ENCODE measurements at places on chromosomes 3 and 15.

DNA sequence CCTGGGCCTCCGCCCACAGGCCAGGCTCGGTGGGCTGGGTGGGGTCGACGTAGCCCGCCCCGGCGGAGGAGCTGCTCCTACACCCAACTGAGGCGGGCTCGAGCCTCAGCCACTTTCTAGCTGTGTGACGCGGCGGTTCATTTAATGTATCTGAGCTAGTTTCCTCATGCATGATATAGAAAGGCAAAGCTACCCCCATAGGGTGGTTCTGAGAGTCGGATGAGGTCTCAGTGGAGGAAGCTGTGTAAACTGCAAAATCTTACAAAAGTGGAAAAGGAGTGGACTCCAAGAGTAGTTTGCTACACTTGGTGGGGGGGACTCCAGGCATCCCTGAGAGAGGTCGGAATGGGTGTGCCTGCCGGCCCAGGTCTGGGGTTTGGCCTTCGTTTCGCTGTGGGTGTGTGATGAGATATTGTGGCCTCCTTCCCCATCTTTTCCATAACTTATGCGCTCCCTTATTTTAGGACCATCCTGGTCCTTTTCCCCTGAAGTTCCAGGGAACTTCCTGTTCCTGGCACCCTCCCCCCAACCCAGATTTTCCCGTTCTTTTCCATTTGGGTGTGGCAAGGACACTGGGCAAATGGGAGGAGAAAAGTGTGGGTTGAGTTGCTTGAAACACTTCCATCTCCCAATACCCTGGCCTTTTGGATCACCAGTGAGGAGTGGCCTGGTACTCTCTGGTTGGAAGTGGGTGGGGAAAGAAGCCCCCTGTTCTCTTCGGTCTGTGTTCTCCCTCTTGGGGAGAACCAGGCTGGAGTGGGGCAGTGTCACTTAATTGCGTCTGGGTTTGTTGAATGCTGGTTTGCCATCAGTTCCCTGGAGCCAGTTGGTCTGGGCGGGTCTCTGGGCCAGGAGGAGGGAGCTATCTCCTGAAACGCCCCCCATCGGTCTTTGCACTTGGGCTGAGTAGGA is 1.1 kb downstream of the PDIA5 start:
- no peak for DNase-seq

- no peak for DNase-seq
Measured at GRCh38 chr3:76765511-76765910, 274.4 kb upstream of the ROBO2 start.

GRCh38 chr3:877001-877400 is 215.8 kb upstream of the CNTN6 start:
- no peak for DNase-seq

GRCh38 chr15:84747416-84748273 is 747 bp upstream of the ZNF592 start:
- DNase-seq, result peak; percentile 45

- DNase-seq, result no peak
Measured at GRCh38 chr15:48680841-48681240, 35.3 kb upstream of the FBN1 start.

Data from stimulated activated CD4-positive, alpha-beta T cell treated with anti-CD3 and anti-CD28 coated beads, Interleukin-12 subunit alpha, Interleukin-12 subunit beta, amount 100 ng/mL, for 24 hours (primary cell).